Stimulated activated CD4-positive, alpha-beta T cell treated with anti-CD3 and anti-CD28 coated beads, TNF-alpha, amount 100 ng/mL, for 48 hours (primary cell): ENCODE measurements at places on chromosomes 2 and 18.

DNA sequence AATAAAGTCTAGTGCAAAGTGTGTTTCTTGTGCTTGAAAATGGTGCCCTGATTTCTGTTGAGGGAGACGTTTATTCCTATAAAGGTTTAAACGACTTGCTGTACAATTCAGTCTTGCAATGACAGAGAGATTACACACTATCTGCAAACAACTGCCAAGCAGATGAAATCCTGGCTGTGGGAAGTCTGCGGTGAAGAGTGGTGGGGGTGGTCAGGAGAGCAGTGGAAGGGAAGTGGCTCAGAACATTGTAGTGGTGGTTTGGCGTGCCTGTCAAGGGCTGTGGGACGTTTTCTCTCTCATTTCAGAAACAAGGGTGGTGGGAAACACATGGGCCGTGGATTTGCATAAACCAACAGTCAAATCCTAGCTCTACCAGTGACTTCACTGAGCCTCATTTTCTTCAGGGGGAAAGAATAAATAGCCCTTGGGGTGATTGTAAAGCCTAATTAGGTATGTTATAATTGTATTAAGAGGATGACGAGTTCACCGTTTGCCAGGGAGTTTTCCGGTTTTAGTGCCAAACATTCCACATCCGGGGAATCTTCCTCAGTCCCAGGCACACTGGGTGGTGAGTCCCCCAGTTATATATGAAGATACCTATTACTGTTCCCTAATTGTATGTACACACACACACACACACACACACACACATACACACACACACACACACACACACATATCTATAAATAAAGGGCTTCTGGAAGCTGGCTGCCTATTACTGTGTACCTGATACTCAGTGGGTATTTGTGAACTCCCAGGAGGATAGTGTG, 115.0 kb downstream of the SPTBN1 start:
- DNase-seq, result no peak

- DNase-seq, result no peak
These were observed 102.4 kb downstream of the AOX1 start for GRCh38 chr2:200687922-200688920.

- DNase-seq, result no peak
These were observed 569.3 kb downstream of the TDRD15 start for GRCh38 chr2:21693081-21693480.

GRCh38 chr18:3671176-3671575, 221.2 kb downstream of the TGIF1 start:
- no peak for DNase-seq

DNA sequence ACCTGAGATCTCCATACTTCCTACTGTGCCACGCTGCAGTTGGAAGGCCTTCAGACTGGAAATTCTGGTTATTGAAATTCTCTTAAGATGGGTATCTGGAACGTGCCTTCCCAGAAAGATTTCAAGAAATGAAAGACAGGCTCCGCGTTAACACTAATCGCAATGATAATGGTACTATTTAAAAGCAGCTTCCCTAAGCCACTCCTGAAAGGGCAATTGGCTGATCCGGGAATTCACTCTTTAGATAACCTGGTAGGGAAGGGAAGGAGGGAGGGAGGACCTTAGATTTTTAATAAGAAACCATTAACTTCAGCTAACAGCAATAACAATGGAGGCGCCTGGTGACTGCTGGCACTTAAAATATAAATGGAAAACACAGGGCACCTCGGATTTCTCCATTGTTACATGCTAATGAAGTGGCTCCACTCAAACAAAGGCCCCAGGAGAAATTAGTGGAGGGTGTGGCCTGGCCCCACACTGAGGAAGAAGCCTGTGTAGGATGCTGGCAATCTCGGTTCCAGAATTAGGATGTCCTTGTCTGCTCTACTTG, 22.5 kb upstream of the MTA3 start:
- no peak for DNase-seq

DNA sequence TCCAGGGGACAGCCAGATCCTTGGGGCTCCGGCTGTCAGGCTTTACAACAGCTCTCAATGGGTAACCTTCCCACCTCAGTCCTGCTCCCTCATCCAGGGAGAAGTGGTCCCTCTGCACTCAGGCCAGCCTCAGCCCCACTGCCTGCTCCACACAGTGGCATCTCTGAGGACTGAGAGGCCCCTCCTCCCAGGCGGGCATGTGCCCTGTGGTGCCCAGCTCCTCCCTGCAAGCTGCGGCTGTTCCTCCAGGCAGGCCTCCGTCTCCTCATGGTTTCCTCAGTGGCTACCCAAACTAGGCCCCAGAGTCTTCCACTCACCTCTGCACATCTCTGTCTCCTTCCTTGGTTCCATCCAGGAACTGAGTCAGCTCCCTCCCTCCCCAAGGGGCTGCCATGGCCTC, 81.7 kb upstream of the TMEM200C start:
- DNase-seq, result no peak
